ENCODE measurements at places on chromosomes 1 and 21.

GRCh38 chr1:25800703-25801377 is 847 bp downstream of the SELENON start:
- peak overlapping the region; percentile 59 for H3K4me3 ChIP-seq
- peaks cover 24% of the 10 kb centered on the region for H3K27me3 ChIP-seq
- no peaks in the 10 kb centered on the region for H3K36me3 ChIP-seq
- peaks cover 28% of the 10 kb centered on the region for H3K4me1 ChIP-seq

DNA sequence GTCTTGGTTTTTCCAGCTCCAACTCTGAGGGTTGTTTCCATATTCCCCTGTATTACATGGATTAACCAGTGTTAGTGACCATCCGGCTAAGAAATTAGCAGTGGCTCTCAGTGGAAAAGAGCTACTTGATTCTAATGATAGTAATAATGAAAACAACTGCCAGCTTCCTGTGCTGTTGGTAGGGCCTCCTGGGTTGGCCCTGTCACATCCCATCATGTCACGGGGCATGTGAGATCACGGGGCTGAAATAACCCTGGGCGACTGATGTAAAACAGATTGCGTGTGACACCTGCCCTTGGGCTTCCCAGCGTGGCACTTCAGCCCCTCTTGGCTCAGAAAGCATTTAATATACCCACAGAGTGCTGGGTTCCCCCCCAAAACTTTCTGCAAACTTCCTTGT is 149.0 kb downstream of the ROR1 start:
- no peak overlapping the region for H3K27ac ChIP-seq
- DNase-seq: no peak
- no peaks in the 10 kb centered on the region for H3K4me1 ChIP-seq
- no peak overlapping the region for H3K4me3 ChIP-seq
- no peaks in the 10 kb centered on the region for H3K27me3 ChIP-seq
- no peaks in the 10 kb centered on the region for H3K36me3 ChIP-seq

GRCh38 chr1:10776190-10776905 is 20.1 kb downstream of the CASZ1 start:
- no peak overlapping the region for H3K27ac ChIP-seq
- no peak for DNase-seq
- H3K27me3 ChIP-seq: peaks cover 37% of the 10 kb centered on the region
- no peak overlapping the region for H3K4me3 ChIP-seq

DNA sequence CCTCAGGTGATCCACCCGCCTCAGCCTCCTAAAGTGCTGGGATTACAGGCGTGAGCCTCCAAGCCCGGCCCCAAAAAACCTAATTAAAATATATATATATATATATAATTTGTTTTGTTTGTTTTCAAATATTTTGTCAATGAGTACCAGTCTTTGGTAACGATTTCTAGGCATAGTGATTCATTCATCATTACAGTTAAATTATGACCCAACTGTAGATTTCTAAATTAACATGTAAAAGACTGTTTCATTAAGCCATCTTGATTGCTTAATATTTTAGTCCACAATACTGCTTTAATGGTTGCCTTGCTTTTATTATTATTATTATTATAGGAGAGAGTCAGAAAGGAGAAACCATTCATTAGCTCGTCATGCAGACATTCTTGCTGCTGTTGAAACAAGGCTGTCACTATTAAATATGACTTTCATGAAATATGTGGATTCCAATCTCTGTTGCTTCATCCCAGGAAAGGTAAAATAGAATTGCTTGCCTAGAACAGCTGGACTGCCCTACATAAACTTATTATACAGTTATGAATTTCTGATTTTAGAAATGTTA is 19.9 kb downstream of the FBXO28 start:
- no peak overlapping the region for H3K4me3 ChIP-seq
- H3K27ac ChIP-seq: no peak overlapping the region
- no peaks in the 10 kb centered on the region for H3K4me1 ChIP-seq
- peaks cover 70% of the 10 kb centered on the region for H3K36me3 ChIP-seq

DNA sequence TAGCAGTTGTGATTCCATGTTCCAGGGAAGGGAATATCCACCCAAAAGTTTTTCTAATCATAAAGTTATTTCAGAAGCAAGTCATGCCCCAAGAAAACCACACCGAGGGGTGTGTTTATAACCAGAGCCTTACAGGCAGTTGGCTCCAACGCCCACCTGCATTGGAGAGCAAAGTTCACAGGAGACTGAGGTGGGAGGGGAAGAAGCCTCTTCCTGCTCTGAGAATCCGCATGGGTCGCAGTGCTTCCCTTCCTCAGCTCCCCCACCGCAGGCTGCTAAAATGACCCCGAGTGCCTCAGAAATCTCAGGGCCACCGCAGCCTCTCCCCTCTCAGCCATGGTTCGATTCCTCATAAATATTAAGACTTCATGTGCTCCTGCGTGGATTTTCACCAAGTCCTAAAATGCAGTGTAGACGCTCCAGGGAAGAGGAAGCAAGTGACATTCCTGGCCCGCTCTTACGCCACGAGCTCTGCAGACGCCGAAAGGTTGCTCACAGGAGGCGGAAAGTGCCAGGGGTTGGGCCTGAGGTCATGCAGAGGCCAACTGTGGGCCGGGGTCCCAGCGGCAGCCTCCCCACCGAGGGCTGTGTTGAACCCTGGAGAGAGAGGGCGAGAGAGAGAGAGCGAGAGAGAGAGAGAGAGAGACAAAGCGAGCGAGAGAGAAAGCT is 13.4 kb upstream of the SPSB1 start:
- H3K4me1 ChIP-seq: peaks cover 83% of the 10 kb centered on the region
- H3K27me3 ChIP-seq: no peaks in the 10 kb centered on the region
- H3K4me3 ChIP-seq: no peak overlapping the region
- H3K27ac ChIP-seq: peak overlapping the region; percentile 99
- H3K36me3 ChIP-seq: no peaks in the 10 kb centered on the region

DNA sequence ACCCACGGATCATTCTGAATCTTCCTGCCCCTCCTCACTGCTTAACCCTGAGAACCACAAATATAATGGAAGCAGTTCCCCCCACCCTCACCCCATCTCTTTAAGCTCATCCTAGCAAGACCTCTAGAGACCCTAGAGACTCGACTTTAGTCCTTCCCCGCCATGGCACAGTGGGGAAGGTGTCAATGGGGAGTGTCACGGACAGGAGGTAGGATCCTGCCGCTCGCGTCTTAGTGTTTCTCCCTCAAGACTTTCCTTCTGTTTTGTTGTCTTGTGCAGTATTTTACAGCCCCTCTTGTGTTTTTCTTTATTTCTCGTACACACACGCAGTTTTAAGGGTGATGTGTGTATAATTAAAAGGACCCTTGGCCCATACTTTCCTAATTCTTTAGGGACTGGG is 677 bp upstream of the PMF1 start:
- H3K36me3 ChIP-seq: peaks cover 49% of the 10 kb centered on the region
- peak overlapping the region; percentile 59 for H3K4me3 ChIP-seq
- no peaks in the 10 kb centered on the region for H3K27me3 ChIP-seq
- H3K4me1 ChIP-seq: peaks cover 23% of the 10 kb centered on the region

- H3K4me1 ChIP-seq: no peaks in the 10 kb centered on the region
- H3K36me3 ChIP-seq: no peaks in the 10 kb centered on the region
- H3K4me3 ChIP-seq: no peak overlapping the region
- H3K27ac ChIP-seq: no peak overlapping the region
- H3K27me3 ChIP-seq: no peaks in the 10 kb centered on the region
Measured at GRCh38 chr1:3440711-3441409, 13.6 kb upstream of the ARHGEF16 start.

DNA sequence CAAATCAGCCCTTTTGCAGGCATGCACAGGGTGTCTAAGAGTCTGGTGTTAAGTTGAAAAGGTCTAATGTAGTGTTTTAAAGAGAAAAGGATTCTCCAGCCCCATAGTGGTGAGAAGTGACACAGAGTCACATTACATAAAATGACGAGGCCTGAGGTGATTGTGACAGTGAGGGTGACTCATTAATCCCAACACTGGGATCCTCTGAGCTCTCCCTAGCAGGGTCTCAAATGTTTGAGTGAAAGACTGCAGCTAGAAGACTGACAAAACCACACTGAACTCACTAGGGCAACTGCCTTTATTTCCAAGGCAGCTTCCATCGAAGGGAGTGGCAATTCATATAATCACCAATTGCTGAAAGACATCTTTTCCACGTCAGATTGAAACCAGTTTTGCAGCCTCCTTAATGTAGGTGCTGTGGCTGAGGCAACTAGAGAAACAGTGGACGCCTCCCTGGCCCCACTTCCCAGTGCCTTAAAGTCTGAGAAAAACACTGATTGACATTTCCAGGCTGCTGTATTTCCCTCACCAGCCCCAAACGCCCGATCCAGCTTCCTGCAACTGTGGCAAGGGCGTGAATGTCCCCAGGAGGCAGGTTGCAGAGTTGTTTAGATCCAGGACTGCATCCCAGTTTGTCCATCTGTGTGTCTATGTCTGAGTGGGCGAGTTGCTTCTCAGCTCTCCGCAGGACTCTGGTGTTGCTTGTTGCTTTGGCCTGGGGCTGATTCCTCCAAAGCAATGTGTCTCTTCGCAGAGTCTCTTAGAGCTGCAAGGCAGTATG is 81.4 kb downstream of the RUNX1 start:
- H3K4me1 ChIP-seq: peaks cover 36% of the 10 kb centered on the region
- peaks cover 86% of the 10 kb centered on the region for H3K36me3 ChIP-seq
- no peaks in the 10 kb centered on the region for H3K27me3 ChIP-seq
- DNase-seq: no peak

DNA sequence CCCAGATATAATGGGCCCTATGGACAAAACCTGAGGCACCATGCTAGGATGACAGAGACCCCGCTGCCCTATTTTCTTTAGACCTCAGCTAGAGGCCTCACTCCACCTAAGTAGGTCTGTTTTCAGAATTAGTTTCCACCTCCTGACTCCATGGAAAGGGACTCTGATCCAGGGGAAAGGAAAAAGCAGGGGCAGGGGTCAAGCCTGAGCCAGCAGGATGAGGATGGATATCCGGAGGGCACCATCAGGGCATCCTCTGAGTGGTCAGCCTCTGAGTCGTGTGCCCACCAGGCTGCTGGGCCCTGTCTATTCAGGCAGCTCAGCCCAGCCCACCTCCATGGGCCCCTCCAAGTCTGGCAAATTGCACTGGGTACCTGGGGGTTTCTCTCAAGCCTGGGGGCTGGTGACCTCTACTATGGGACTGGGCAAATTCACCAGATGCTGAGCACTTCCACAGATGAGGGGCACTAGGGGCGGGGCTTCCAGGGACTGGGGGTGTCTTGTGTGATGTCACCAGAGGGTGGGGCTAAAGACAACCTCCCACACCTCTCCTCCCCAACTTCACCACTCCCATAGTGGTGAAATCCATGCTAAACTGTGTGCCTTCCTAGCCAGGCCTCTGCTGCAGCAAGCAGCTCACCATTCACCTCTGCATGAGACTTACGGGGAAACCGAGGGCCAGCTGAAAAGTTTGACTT is 5.5 kb downstream of the PAQR7 start:
- no peaks in the 10 kb centered on the region for H3K4me1 ChIP-seq
- H3K27me3 ChIP-seq: no peaks in the 10 kb centered on the region
- no peak overlapping the region for H3K27ac ChIP-seq
- DNase-seq: no peak
- no peaks in the 10 kb centered on the region for H3K36me3 ChIP-seq
- no peak overlapping the region for H3K4me3 ChIP-seq

DNA sequence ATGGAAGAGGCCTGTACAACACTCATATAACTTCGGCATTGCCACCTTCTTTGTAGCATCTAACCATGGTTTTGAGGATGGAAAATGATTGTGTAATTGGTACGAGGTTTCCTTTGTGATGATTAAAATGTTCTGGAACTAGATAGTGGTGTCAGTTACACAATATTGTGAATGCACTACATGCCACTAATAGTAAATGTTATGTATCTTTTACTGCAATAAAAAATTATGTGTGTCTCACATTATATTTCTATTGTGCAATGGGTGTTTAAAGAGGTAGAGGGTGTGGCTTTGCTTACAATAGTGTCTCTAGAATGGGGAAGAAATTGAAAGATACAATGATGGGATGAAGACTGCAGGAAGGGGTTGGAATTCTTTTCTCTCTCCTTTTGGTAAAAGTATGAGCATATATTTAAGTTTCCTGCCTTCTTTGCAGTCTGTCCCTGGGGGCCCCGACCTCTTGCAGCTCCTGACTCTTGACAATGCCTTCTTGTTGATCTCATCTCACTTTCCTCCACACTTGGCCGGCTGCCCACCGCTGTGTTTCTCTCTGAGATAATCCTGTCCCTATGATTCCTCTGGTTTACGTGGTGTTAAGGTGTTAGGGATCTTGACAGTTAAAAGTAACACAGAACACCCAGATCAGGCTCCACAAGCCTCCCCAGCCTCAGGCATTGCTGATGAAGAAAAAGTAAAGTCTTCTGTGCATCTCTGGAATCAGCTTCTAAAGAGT is 39.3 kb downstream of the MTARC1 start:
- H3K27ac ChIP-seq: no peak overlapping the region
- no peak for DNase-seq
- no peaks in the 10 kb centered on the region for H3K27me3 ChIP-seq

- no peaks in the 10 kb centered on the region for H3K27me3 ChIP-seq
- no peak for DNase-seq
- no peak overlapping the region for H3K27ac ChIP-seq
- no peak overlapping the region for H3K4me3 ChIP-seq
Measured at GRCh38 chr1:109198043-109198695, 15.5 kb upstream of the SARS1 start.

- no peak overlapping the region for H3K4me3 ChIP-seq
- no peaks in the 10 kb centered on the region for H3K36me3 ChIP-seq
- H3K27me3 ChIP-seq: peaks cover 10% of the 10 kb centered on the region
- H3K27ac ChIP-seq: no peak overlapping the region
- H3K4me1 ChIP-seq: no peaks in the 10 kb centered on the region
Measured at GRCh38 chr1:206021626-206022365, 1.9 kb downstream of the CTSE start.

- H3K27me3 ChIP-seq: no peaks in the 10 kb centered on the region
- H3K27ac ChIP-seq: peak overlapping the region; percentile 45
- no peak for DNase-seq
- H3K4me1 ChIP-seq: peaks cover 12% of the 10 kb centered on the region
Measured at GRCh38 chr1:203663294-203663693, 36.7 kb downstream of the ATP2B4 start.

DNA sequence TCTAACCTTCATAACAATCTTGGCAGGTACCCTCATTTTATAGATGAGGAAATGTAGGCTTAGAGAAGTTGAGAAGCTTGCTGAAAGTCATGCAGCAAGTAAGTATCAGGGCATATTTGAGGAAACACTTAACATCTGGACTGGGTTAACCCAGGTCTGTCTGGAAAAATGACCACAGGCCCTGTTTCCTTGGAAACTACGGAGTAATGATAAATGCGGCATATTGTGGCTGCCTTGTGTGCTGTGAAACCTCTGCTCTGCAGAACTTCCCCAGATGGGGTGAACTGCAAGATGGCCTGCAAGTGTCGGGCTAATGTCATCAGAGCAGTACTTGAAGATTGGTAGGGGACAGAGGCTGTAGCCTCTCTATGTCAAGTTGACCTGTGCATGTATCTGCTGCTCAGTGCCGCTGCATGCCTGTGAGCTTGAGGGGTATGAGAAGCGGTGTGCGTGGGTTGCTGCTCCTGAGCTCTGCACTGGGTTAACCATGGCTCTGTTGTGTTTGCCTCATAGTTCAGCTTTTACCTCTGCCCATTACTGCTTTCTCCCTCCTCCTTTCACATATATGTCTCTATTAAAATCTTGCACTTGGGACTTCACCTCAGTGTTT is 83.1 kb downstream of the WDR3 start:
- H3K36me3 ChIP-seq: no peaks in the 10 kb centered on the region
- H3K4me3 ChIP-seq: no peak overlapping the region
- no peak overlapping the region for H3K27ac ChIP-seq
